ENCODE measurements at places on chromosomes 4 and X. TPM values are rescaled to one million over a fixed set of nuclear protein-coding genes. Genes with fewer than 3 reads are reported as not detected.

Gene TREX2
- 2.3 TPM for total RNA-seq

Gene GPR143
- 2.3 TPM for total RNA-seq

Gene MAGED4B
- total RNA-seq = 52.7 TPM

Gene CFI
- total RNA-seq = 23.4 TPM

Gene C4orf36
- total RNA-seq = 0.38 TPM

Gene ENPP6
- under 0.01 TPM for total RNA-seq

Gene CDKL2
- total RNA-seq = 0.13 TPM

Gene PLAC8
- total RNA-seq = 0.39 TPM

Gene PRRG3
- total RNA-seq = not detected

Gene CAPN6
- not detected for total RNA-seq

Gene NAAA
- total RNA-seq = 21.1 TPM

Gene VCX
- total RNA-seq = not detected
